Right ventricle myocardium inferior (tissue), 1 donor: ENCODE measurements at places on chromosomes 2 and 18. TPM values are rescaled to one million over a fixed set of nuclear protein-coding genes. Genes with fewer than 3 reads are reported as not detected.

Gene ASB18
- total RNA-seq = 4.6 TPM

Gene SCG2
- total RNA-seq = not detected

Gene KLHL41
- 159 TPM for total RNA-seq

Gene AQP12A
- not detected for total RNA-seq

DNA sequence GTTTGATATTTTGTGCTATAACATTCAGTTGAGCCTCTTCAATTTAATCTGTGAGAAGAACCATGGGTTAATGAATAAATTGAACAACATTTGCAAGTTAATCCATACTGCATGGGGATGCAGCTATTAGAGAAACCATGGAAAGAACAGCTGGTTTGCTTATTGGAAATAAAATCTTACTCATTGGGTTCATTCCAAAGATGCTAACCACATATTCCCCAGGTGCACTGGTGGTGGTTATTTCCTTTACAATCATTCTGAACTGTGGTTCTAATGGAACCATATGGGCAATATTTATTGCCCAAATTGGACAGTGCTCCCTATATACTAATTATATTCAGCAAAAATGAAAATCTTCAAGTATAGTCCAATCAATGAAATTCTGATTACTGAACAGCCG lies 1200.4 kb upstream of the CDH2 start:
- DNase-seq = no peak

- no peak for DNase-seq
These were observed 90.5 kb upstream of the ITGB6 start for GRCh38 chr2:160290598-160290997.

DNA sequence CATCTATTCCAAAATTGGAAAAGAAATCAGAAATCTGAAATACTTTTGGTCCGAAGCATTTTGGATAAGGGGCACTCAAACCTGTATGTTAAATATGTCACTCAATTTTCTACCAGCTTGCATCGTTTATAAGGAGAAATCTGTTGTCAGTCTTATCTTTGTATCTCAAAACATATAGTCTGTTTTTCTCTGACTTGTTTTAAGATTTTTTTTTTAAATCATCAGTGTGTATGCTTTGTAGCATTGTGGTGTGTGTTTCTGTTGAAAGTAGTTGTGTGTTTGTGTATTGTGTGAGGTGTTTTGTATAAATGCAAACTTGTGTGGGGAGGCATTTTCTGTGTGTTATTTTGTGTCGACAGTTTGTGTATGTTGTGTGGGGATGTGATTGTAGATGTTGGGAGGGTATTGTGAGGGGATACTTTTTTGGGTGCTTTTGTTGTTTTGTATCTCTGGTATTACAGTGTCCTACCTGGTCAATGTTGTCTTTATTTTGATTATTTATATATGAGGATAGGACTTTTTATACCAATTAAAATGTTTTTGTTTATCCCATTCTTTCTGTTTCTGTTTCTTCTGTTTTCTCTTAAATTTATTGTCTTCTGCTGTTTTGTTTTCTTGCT lies 30.9 kb downstream of the SMCHD1 start:
- no peak for DNase-seq

- DNase-seq = no peak
These were observed 69.6 kb downstream of the RDH14 start for GRCh38 chr2:18490901-18491300.

- no peak for DNase-seq
These were observed 26.0 kb downstream of the TWIST2 start for GRCh38 chr2:238873841-238874240.

DNA sequence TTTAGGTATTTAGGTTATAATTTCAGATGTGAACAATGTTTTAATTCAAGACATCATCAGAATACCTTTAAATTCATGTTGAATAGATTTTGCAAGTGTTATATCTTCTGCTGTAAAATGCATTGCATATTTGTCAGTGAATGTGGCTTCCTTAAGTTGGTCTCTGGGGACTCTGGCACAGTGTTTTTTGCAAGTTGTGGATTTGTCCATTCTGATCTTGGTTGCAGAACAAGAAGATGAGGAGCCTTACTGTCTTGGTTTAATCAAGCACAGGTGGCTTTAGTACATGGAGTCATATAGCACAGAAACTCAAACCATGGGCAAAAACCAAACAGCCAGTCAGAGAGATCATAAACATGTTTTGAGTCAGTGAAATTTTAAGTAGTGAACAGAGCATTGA lies 135.7 kb downstream of the ARHGAP28 start:
- no peak for DNase-seq
